Glomerular endothelial cell (primary cell): ENCODE measurements at places on chromosomes 12 and 14. TPM values are rescaled to one million over a fixed set of nuclear protein-coding genes. Genes with fewer than 3 reads are reported as not detected.

GRCh38 chr12:65860600-65860999 is 36.3 kb downstream of the HMGA2 start:
- no peak for DNase-seq

GRCh38 chr12:55673638-55674037 is 34.1 kb downstream of the ITGA7 start:
- no peak for DNase-seq

Gene DLK1
- total RNA-seq = not detected in 2 replicates

GRCh38 chr12:69421548-69421947 is 48.6 kb upstream of the FRS2 start:
- no peak for DNase-seq

GRCh38 chr14:99356031-99356608 is 84.1 kb upstream of the BCL11B start:
- DNase-seq = no peak

- no peak for DNase-seq
Observed at GRCh38 chr12:69044887-69045286, 111.9 kb upstream of the CPM start.

- DNase-seq = no peak
Observed at GRCh38 chr12:72995616-72996015, 723.4 kb downstream of the TRHDE start.

Gene LRRC10
- total RNA-seq = not detected in 2 replicates

DNA sequence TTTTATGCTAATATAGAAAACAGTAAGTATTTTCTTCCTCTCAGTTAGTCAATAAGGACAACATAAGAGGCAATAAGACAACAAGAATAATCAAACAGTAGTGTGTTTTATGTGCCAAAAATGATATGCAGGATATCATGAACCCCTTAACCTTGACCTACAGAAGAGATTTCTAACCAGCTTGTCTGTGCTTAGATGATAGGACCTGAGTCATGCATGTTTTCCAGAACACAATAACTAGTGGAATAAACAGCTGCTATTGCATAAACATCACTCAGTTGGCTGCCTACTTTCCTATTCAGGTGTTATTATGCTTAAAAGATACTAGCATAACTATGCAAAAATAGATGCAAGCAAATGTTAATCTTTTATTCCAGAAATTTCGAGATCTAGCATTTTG is 282.5 kb downstream of the PRKD1 start:
- no peak for DNase-seq

Gene DHRS4
- 24.2 and 46.5 TPM in 2 replicates for total RNA-seq

Gene MAP1LC3B2
- 0.78 and 0.82 TPM in 2 replicates for total RNA-seq
